ENCODE measurements at places on chromosomes 7 and 10. TPM values are rescaled to one million over a fixed set of nuclear protein-coding genes. Genes with fewer than 3 reads are reported as not detected.
A peak's percentile ranks its signal among the peaks of the same experiment; 100 is the strongest.

MYO1G gene
- total RNA-seq, result 1.2 TPM

TSPAN33 gene
- total RNA-seq, result 20.4 TPM

SCIN gene
- total RNA-seq, result 8.4 TPM

GRCh38 chr10:25972631-25973030 lies 38.6 kb downstream of the MYO3A start:
- no peaks in the 10 kb centered on the region for H3K36me3 ChIP-seq
- DNase-seq, result no peak
- H3K27ac ChIP-seq, result no peak overlapping the region

DNA sequence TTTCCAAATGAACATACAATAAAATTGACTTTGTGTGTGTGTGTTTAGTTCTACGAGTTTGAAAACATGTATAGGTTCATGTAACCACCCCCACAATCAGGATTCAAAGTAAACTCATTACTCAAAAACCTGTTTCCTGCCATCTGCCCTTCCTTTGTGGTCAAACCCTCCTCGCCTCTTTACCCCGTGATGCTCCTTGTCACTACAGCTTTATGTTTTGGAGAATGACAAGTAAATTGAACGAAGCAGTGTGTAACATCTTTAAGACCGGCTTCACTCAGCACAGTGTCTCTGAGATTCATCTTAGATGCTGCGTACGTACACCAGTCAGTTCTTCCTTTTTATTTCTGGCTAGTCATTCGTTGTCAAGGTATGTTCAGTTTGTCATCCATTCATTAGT lies 54.6 kb upstream of the MKI67 start:
- H3K4me1 ChIP-seq, result no peaks in the 10 kb centered on the region
- H3K36me3 ChIP-seq, result no peaks in the 10 kb centered on the region
- no peaks in the 10 kb centered on the region for H3K27me3 ChIP-seq

DNA sequence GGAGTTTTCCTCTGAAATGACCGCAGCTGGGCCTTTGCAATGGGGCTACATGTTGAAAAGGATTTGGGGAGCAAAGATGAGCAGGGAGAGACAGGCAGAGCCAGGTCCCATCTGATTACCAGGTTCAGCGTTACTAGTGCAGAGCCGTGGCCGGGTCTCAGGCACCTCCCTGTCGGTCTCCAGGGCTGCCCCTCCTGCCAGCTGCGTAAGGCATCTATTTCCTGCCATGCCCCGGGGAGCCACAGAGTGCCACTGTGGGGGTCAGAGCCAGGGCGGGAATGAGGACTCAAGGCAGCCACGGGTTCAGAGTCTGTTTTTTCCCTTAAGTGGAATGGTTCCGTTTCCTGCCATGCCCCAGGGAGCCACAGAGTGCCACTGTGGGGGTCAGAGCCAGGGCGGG lies 382.6 kb upstream of the SHH start:
- no peaks in the 10 kb centered on the region for H3K27me3 ChIP-seq
- H3K4me3 ChIP-seq, result no peak overlapping the region
- H3K36me3 ChIP-seq, result no peaks in the 10 kb centered on the region
- no peak for DNase-seq

DNA sequence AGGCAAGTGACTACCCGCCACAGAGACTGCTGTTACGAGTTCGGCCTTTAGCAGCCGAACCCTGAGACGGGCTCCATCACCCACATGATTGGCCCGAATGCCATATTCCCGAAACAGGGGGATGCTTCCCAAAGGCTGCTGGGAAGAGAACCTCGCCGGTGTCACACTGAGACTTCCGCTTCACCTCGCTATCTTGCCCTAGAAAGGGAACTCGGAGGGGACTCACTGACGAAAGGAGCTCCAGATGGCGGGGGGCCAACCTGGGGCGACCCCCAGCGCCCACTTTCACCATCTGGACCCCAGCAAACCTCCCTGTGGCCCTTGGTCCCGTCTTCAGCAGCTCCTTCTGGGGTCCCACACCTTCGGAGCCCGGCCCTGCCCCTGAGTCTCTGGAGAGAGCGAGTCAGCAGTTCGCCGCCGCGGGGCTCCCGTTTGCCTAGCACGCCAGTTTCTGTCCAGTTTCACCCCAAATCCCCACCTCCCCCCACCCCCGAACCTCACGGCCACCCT lies 529 bp downstream of the HPS1 start:
- H3K27me3 ChIP-seq, result no peaks in the 10 kb centered on the region
- H3K27ac ChIP-seq, result peak overlapping the region; percentile 74
- H3K4me1 ChIP-seq, result peaks cover 7% of the 10 kb centered on the region
- H3K4me3 ChIP-seq, result peak overlapping the region; percentile 58
- peak; percentile 32 for DNase-seq

DNA sequence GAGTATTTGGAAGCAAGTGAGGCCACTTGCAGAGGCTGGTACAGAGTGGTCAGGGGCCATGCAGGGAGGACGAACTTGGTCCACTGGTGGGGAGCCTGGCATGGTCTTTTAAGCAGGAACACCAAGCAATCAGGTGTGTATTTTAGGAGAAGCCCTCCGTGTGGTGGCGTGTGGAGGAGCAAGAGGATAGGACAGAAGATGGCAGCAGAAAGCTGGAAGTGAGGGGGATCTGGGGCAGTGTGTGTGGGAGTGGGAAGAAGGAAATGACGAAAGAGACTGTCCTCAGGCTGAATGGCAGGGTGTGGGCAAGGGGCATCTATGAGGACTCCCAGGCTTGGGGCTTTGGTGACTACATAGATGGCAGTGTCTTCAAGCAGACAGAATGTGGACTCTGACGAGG lies 51.2 kb downstream of the TEX36 start:
- no peak overlapping the region for H3K27ac ChIP-seq
- no peaks in the 10 kb centered on the region for H3K27me3 ChIP-seq
- no peaks in the 10 kb centered on the region for H3K4me1 ChIP-seq
- DNase-seq, result no peak
- H3K4me3 ChIP-seq, result no peak overlapping the region
